ENCODE measurements at places on chromosomes 11 and 22. TPM values are rescaled to one million over a fixed set of nuclear protein-coding genes. Genes with fewer than 3 reads are reported as not detected.

The ATG2A gene
- polyA plus RNA-seq = 34.1 TPM

The LMNTD2 gene
- polyA plus RNA-seq = 24.2 TPM

The VPREB1 gene
- polyA plus RNA-seq = not detected

The MMP27 gene
- not detected for polyA plus RNA-seq

The OR4A16 gene
- not detected for polyA plus RNA-seq

The SMPD1 gene
- 62.0 TPM for polyA plus RNA-seq

DNA sequence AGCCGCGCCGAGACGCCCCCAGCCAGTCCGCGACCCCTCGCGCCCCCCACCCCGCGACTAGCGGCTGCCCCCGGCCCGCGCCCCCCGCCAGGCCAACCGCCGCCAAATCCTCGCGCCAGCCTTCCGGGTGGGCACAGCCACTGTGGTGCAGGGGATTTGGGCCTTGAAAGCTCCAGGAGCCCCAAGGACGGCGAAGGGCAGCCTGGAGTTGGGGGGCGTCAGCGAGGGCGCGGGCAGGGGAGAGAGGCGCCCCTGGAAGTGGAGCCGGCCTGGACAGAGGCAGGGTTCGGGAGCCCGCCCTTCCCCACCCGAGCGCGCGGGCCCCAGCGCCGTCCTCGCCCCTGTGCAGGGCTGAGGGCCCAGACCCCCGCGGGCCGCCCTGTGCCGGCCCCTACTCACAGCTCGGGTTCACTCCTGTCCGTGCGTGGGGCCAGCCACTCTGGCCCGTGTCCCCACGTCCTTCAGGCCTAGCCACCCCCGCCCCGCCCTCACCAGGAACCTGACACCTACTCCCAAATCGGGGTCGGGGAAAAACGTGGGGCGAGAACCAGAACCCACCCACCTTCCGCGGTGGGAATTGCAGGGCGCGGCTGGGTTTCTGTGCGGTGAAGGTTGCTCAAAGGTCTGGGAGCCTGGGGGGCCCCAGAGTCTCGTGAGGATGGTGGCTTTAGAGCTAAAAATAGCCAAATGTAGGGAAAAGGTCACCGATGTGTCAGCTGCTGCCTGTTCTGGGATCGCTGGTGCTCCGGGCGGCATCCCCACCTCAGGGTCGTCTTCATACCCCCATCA is at the start of gene CPT1B:
TSS of gene CPT1B (minus strand) at position 441 of the 789 bp plus-strand sequence. CDS start 512 bp downstream, outside the sequence.
- H3K27ac ChIP-seq = no peak within 1 kb of the TSS
- no peak for DNase-seq
- no peaks in the 10 kb centered on the region for H3K4me1 ChIP-seq
- no peaks in the 10 kb centered on the region for H3K27me3 ChIP-seq

- no peak overlapping the region for H3K4me3 ChIP-seq
- H3K4me1 ChIP-seq = no peaks in the 10 kb centered on the region
- no peaks in the 10 kb centered on the region for H3K27me3 ChIP-seq
- H3K36me3 ChIP-seq = no peaks in the 10 kb centered on the region
- no peak for DNase-seq
- H3K27ac ChIP-seq = no peak overlapping the region
Observed at GRCh38 chr11:113168354-113169342, 145.7 kb upstream of the TTC12 start.

DNA sequence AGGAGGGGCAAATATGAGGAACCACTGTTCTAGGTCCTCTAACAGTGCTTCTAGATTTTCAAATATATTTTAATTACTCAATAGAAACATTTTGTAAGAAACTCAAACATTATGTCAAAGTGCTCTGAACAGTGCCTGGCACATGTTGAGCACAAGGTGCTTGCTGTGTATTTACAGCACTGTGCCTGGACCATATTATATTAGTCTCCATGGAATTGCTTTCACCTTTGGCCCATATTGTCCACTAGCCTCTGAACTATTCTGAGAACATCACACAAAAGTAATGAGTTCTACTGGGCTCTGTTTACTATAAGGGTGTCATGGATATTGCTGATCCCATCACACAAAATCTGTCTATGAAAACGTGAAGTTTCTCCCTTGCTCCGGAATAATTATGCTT is 76.7 kb downstream of the PPFIBP2 start:
- H3K4me1 ChIP-seq = no peaks in the 10 kb centered on the region
- no peak for DNase-seq
- no peak overlapping the region for H3K4me3 ChIP-seq
- H3K27me3 ChIP-seq = no peaks in the 10 kb centered on the region
- H3K36me3 ChIP-seq = no peaks in the 10 kb centered on the region

GRCh38 chr22:22380098-22381030 is 128.2 kb downstream of the ZNF280B start:
- no peak overlapping the region for H3K27ac ChIP-seq
- no peaks in the 10 kb centered on the region for H3K27me3 ChIP-seq
- no peak for DNase-seq
- no peak overlapping the region for H3K4me3 ChIP-seq
- no peaks in the 10 kb centered on the region for H3K36me3 ChIP-seq

DNA sequence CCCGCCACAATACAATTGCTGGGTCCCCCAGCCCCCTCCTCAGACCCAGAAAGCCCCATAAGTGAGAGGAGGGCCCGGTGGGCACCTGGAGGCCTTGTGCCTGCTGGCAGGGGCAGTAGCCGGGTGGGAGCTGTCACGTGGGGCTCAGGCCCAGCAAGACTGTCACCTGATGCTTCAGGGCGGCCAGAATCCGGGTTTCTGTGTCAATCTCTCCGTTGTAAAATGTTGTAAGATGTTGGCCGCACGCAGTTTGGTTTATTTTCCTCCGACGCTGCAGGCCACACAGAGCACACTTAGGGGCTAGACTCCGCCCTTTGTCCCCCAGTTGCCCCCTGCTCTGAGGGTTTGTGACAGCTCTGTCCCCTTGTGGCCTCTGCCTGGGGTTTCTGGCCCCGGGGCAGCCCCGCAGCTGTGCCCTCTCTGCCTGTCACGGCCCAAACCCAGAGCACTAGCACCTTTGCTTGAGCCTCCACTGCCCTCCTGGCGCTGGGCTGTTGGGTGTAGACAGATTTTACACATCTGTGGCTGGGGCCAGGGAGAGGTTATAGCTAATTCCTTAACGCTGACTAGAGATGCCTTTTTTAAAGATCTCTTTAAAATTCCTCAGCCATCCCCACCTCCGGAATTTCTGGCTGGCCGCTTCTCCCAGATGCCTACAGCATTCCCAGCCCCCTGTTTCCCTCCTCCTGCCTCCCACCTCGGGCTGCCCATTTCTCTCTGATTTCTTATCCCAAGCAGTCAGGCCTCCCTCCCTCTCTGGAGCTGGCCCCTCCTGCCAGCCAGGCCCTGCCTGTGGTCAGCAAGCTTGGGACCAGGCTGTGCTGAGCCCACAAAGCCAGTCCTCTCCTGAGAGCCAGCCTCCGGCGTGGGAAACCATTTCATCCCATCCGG is 3.2 kb upstream of the PRR5 start:
- no peak overlapping the region for H3K4me3 ChIP-seq
- no peak overlapping the region for H3K27ac ChIP-seq
- DNase-seq = peak; percentile 60

DNA sequence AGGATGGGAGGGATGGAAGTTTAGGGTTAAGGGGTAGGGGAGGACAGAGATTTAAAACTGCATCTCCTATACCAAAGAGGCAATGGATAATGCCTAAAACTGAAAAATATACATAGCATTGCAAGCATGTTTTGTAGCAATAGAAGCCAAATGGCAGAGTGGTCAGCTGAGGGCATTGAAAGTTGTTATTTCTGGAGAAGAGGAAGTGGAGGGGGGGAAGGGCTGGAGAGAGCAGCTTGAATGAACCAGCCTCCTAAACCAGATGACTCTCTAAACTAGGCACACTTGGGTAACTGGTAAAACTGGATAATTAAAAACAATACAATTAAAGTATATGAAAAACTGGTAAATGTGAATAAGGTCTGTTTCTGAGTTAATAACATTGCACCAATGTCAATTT is 70.3 kb upstream of the TP53I11 start:
- no peak for DNase-seq
- H3K4me3 ChIP-seq = no peak overlapping the region
- peaks cover 9% of the 10 kb centered on the region for H3K4me1 ChIP-seq
- H3K36me3 ChIP-seq = no peaks in the 10 kb centered on the region

DNA sequence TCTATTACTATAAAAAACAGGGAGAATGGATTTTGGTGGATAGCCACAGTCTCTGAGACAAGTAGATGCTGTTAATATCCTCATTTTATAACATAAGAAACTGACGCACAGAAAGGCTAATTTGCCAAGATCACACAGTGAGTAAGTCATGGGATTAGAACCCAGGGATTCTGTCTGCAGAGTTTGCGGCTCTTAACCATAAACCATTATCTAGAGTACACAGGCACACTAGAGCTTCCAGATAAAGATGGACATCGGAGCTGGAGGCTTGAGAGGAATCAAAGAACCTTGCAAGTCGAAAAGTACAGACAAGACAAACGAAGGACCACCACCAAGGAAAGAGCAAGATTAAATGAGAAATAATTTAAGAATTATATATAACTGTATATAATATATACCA is 11.3 kb downstream of the LGALS12 start:
- H3K27me3 ChIP-seq = no peaks in the 10 kb centered on the region
- DNase-seq = no peak
- H3K27ac ChIP-seq = no peak overlapping the region
- no peaks in the 10 kb centered on the region for H3K36me3 ChIP-seq
- H3K4me1 ChIP-seq = no peaks in the 10 kb centered on the region

- H3K4me3 ChIP-seq = no peak overlapping the region
- no peaks in the 10 kb centered on the region for H3K27me3 ChIP-seq
- H3K36me3 ChIP-seq = no peaks in the 10 kb centered on the region
- H3K27ac ChIP-seq = no peak overlapping the region
- DNase-seq = peak; percentile 32
Observed at GRCh38 chr11:71249301-71249700, 3.1 kb downstream of the SHANK2 start.

GRCh38 chr11:120186774-120187591 is 23.8 kb upstream of the OAF start:
- peak; percentile 46 for DNase-seq
- H3K27me3 ChIP-seq = no peaks in the 10 kb centered on the region
- H3K36me3 ChIP-seq = no peaks in the 10 kb centered on the region

DNA sequence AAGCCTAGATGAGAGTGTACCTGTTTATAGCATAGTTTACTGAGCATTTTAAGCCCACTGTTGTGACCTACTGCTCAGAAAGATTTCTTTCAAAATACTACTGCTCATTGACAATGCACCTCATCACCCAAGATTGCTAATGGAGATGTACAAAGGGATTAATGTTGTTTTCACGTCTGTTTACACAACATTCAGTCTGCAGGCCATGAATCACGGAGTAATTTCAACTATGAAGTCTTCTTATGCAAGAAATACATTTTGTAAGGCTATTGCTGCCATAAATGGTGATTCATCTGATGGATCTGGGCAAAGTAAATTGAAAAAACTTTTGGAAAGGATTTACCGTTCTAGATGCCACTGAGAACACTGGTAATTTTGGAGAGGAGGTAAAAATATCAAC is 112.9 kb downstream of the KIF18A start:
- H3K36me3 ChIP-seq = no peaks in the 10 kb centered on the region
- H3K4me3 ChIP-seq = no peak overlapping the region
- no peak overlapping the region for H3K27ac ChIP-seq
- no peaks in the 10 kb centered on the region for H3K27me3 ChIP-seq
- H3K4me1 ChIP-seq = no peaks in the 10 kb centered on the region
- no peak for DNase-seq

Measured in pancreas (tissue), 10 donors.